ENCODE measurements at places on chromosomes 11 and 22. TPM values are rescaled to one million over a fixed set of nuclear protein-coding genes. Genes with fewer than 3 reads are reported as not detected.

Gene ASPHD2
- polyA plus RNA-seq = 0.92 TPM

DNA sequence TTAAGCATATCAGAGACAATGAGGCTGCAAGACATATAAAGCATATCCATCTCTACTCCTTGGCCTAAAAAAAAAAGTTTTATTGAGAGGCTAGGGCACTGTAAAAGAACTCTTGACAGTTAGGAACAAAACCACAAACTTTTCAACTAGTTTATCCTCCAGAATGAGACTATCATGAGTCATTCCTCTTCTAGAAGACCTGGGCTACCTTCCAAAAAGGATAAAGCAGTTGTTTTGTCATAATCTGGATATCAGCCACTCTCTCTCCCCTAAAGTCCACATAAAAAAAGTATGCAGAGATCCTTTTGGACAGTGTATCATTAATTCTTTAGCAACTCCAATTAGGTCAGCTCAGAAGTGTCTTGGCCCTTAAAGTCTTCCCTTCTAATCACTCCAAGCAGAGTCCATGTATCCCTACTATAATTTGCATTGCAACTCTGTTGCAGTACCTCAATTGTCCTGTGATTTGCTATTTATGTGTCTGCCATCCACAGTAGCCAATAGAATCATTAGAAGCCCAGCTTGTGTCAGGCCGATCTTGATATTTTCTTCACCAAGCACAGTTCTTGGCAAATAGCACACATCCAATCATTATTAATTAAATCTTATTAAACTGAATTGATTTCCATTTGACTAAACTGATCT lies 10.4 kb downstream of the OR51T1 start:
- no peak for DNase-seq

- DNase-seq = no peak
Observed at GRCh38 chr22:28394513-28395110, 285.0 kb downstream of the TTC28 start.

GRCh38 chr11:118658429-118659313 lies 20.8 kb downstream of the TREH start:
- DNase-seq = no peak

Data from A549 (cell line).